ENCODE measurements at places on chromosomes 13 and 19.

- no peak for DNase-seq
Measured at GRCh38 chr13:113835461-113836270, 28.2 kb downstream of the GAS6 start.

DNA sequence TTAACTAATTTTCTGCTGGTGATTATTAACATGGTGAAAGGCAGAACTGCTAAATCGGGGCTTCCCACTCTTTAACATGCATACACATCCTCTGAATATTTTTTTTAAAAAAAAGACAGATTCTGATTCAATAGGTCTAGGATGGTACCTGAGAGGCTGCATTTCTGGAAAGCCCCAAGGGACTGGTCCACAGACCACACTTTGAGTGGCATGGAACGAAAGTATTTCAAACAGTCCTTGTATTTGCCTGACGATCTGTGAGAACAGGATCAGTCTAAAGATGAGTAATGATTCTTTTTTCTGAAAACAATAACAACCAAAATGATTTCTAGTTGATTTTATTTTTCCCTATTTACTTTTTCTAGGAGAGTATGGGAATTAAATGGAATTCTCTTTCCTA, 16.7 kb upstream of the SPART start:
- no peak for DNase-seq

GRCh38 chr13:111866731-111867245, 200.2 kb upstream of the SOX1 start:
- DNase-seq = no peak

GRCh38 chr13:79075703-79076102, 330.4 kb downstream of the RBM26 start:
- no peak for DNase-seq

GRCh38 chr13:28584873-28585381, 74.0 kb upstream of the POMP start:
- no peak for DNase-seq

- DNase-seq = no peak
Measured at GRCh38 chr19:53873773-53874605, 6.3 kb downstream of the MYADM start.

Data from esophagus squamous epithelium (tissue), 5 donors.